Upper lobe of right lung (tissue), 1 donor: ENCODE measurements at places on chromosomes 7 and 10.
A peak's percentile ranks its signal among the peaks of the same experiment; 100 is the strongest.

- H3K27ac ChIP-seq = no peak overlapping the region
- H3K36me3 ChIP-seq = no peaks in the 10 kb centered on the region
- DNase-seq = peak; percentile 63
Measured at GRCh38 chr10:93065675-93066543, 5.3 kb downstream of the CYP26C1 start.

DNA sequence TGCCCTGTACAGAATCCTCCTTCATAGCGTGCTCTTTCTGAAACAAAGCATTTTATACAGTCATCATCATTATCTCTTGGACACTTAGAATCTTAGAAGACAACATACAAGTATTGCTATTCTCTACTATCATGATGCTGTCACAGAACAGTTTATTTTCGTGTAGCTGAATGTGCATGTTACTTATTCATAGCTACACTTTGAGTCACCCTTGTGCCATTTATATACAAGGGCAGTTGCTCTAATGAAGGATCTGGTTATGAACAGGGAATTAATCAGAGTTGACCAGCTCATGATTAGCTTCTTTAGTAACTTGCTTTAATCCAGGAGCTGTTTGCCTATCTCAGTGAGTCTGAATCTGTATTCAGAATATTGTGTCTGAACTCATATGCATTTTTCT lies 11.2 kb downstream of the CASP2 start:
- H3K27ac ChIP-seq = no peak overlapping the region
- H3K36me3 ChIP-seq = peaks cover 98% of the 10 kb centered on the region
- no peak for DNase-seq
- no peaks in the 10 kb centered on the region for H3K27me3 ChIP-seq

GRCh38 chr7:100719523-100720278 lies 567 bp upstream of the EPO start:
- no peak for DNase-seq
- H3K4me3 ChIP-seq = no peak overlapping the region
- peaks cover 42% of the 10 kb centered on the region for H3K27me3 ChIP-seq
- H3K36me3 ChIP-seq = no peaks in the 10 kb centered on the region
- H3K27ac ChIP-seq = no peak overlapping the region

DNA sequence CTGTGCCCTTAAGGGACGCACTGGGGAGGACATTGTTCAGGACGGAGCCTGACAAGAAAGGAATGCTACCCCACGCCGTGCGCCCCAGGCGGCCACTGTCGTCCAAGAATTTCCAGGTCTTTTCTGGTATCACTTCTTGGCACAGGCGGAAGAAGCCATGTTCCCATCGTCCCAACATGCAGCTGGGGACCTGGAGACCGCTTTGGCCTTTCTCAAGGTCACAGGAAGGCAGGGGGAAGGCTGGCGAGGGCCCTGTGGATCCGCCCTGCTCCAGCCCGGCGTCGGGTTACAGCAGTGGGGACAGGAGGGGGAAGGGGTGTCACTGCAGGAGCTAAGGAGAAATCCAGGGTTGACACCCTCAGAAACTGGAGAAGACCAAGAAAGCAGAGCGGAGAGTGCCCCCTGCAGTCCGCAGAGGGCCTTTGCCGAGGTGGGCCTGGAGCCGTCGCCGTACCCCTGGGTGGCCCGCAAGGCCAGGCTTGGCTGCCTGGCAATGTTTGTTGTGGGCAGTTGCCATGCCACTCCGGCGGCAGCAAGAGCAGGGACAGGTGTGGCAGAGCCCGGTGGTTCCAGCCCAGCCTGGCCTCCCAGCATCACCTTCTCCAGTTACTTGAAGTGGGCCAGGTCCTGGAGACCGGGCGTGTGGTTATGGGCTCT lies 104.1 kb downstream of the LHPP start:
- H3K4me1 ChIP-seq = no peaks in the 10 kb centered on the region
- no peak overlapping the region for H3K4me3 ChIP-seq
- no peaks in the 10 kb centered on the region for H3K27me3 ChIP-seq
- no peaks in the 10 kb centered on the region for H3K36me3 ChIP-seq
- DNase-seq = peak; percentile 82

GRCh38 chr7:71521506-71521905 lies 389.6 kb downstream of the GALNT17 start:
- no peaks in the 10 kb centered on the region for H3K36me3 ChIP-seq
- no peak overlapping the region for H3K4me3 ChIP-seq
- H3K27ac ChIP-seq = no peak overlapping the region
- DNase-seq = no peak
- H3K4me1 ChIP-seq = peaks cover 5% of the 10 kb centered on the region

DNA sequence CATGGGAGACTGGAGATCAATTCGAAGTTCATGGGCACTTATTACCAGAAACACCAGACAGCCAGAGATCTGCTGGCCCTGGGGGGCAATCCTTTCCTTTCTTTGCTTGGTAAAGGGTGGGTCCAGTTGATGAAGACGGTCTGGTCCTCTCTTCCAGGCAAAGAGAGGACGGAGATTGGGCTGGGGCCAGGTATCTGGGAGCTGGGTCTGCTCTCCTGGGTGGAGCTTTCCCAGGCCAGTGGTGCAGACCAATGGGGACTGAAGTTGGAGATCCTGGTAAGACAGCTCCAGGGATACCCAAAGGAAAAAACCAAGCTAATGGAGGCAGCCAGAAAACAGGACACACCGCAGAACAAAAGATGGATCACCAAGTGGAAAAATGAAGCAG lies 18.3 kb downstream of the NOD1 start:
- peak overlapping the region; percentile 13 for H3K27ac ChIP-seq
- H3K4me1 ChIP-seq = peaks cover 37% of the 10 kb centered on the region
- DNase-seq = no peak
- no peaks in the 10 kb centered on the region for H3K27me3 ChIP-seq
- H3K36me3 ChIP-seq = peaks cover 43% of the 10 kb centered on the region

GRCh38 chr7:2483494-2483893 lies 7.3 kb upstream of the GRIFIN start:
- no peak for DNase-seq
- no peak overlapping the region for H3K27ac ChIP-seq
- H3K4me3 ChIP-seq = no peak overlapping the region
- H3K36me3 ChIP-seq = no peaks in the 10 kb centered on the region

GRCh38 chr10:44995581-44995913 lies 5.2 kb upstream of the ZNF22 start:
- H3K27ac ChIP-seq = peak overlapping the region; percentile 78
- peaks cover 6% of the 10 kb centered on the region for H3K36me3 ChIP-seq
- H3K4me3 ChIP-seq = no peak overlapping the region
- peaks cover 79% of the 10 kb centered on the region for H3K4me1 ChIP-seq
- DNase-seq = no peak
- no peaks in the 10 kb centered on the region for H3K27me3 ChIP-seq

GRCh38 chr7:21910253-21910652 lies 35.4 kb downstream of the CDCA7L start:
- no peak overlapping the region for H3K4me3 ChIP-seq
- H3K4me1 ChIP-seq = no peaks in the 10 kb centered on the region
- H3K27ac ChIP-seq = no peak overlapping the region
- peaks cover 35% of the 10 kb centered on the region for H3K36me3 ChIP-seq
- no peak for DNase-seq
